ENCODE measurements at places on chromosomes 16 and 17. TPM values are rescaled to one million over a fixed set of nuclear protein-coding genes. Genes with fewer than 3 reads are reported as not detected.

Gene IL32
- polyA plus RNA-seq, result 34.7 TPM

Gene CES1
- not detected for polyA plus RNA-seq

DNA sequence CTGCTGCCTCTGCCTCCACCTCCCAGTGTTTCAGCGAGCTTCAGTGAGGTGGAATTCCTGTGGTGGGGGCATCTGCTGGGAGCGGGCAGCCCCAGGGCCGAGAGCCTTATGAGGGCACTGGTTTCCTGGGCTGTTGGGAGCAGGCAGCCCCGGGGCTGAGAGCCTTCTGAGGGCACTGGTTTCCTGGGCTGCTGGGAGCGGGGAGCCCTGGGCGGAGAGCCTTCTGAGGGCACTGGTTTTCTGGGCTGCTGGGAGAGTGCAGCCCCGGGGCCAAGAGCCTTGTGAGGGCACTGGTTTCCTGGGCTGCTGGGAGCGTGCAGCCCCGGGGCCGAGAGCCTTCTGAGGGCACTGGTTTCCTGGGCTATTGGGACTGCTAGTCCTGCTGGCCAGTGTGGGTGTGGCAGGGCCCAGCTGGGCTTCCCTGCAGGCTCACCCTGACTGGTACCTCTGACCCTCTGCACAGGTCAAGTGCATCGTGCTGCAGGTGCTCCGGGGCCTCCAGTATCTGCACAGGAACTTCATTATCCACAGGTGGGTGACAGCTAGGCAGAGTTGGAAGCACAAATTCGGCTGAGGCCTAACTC is 5.6 kb downstream of the CDK10 start:
- DNase-seq, result peak; percentile 8

DNA sequence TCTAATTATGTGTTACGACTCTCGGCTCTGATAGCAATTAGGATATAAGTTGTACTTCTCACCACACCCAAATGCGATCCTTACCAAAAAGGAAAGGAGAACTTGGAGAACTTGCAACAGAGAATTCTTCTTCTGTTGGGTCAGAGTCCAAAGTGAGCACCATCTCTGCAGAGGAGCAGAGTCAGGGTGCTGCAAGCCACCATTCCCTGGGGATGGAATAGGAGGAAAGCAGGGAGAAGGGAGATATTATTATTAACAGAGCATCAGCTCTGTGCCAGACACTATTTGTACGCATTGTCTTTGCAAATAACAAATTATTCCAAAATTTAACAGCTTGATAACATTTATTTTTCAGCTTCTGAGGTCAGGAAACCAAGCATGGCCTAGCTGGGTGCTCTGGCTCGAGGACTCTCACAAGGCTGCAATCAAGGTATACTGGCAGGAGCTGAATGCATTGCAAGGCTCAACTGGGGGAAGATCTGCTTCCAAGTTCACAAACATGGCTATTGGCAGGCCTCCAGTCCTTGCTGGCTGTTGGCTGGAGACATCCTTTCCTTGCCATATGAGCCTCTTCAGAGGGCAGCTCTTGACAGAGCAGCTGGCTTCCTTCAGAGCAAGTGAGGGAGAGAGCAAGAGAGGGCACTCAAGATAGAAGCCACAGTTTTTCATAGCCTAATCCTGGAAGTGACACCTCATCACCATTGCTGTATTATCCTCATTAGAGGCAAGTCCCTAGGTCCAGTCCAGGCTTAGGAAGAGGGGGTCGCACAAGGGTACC is 296.2 kb upstream of the CDH5 start:
- no peak for DNase-seq

DNA sequence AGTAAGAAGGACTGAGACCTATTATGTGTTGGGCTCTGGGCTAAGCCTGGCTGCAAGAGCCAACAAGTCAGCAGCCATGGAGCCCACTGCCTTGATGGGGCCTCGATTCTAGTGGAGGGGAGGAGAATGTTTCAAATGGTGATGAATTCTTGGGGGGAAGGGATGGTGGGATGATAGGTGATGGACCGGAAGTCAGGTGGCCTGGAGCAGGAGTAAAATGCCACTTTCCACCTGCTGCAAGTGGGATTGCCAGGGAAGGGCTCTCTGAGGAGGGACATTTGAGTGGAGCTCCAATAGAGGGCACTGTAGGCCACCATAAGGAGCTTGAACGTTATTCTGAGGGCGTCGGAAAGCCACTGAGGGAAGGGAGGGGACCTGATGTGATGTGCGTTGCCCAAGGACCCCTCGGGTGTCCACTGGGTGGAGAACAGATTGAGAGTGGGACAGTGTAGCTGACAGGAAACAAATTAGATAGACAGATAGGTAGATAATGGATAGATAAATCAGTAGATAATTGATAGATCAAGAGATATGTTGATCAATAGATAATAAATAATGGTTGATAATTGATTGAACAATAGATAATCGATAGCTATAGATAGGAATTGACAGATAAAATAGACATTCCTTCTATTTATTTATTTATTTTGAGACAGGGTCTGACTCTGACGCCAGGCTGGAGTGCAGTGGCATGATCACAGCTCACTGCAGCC is 18.2 kb upstream of the NXPH3 start:
- DNase-seq, result peak; percentile 81
